ENCODE measurements at places on chromosomes 1 and 21.
A peak's percentile ranks its signal among the peaks of the same experiment; 100 is the strongest.

DNA sequence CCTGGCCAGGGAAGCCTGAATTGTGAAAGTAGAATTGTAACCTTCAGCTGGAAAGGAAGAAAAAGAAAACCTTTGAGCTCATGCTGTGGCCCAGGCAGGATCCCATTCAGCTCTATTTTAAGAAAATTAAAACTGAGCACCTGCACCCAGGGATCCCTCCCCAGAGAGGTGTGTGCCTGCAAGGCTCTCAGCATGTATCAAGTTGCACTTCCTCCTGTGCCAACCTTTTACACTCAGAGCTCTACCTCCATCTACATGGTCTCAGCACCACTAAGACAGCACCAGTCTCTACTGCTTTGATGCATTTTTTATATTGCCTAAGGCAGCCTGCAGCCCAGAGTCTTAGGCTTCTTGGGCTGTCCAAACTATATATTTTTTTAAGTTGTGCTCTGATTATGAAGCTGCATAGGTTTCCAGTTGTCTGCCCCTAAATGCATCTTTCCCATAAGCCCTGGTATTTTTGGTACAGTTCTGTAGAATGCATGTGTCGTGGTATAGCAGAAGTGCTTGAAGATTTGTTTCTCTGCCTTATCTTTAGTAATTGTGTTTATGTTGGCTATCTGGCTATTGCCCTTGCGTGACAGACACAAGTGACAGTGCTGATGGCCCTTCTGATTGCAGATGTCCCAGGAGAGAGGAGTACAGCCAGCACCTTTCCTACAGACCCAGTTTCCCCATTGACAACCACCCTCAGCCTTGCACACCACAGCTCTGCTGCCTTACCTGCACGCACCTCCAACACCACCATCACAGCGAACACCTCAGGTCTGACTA, 63.1 kb downstream of the PTPRC start:
- DNase-seq: no peak

DNA sequence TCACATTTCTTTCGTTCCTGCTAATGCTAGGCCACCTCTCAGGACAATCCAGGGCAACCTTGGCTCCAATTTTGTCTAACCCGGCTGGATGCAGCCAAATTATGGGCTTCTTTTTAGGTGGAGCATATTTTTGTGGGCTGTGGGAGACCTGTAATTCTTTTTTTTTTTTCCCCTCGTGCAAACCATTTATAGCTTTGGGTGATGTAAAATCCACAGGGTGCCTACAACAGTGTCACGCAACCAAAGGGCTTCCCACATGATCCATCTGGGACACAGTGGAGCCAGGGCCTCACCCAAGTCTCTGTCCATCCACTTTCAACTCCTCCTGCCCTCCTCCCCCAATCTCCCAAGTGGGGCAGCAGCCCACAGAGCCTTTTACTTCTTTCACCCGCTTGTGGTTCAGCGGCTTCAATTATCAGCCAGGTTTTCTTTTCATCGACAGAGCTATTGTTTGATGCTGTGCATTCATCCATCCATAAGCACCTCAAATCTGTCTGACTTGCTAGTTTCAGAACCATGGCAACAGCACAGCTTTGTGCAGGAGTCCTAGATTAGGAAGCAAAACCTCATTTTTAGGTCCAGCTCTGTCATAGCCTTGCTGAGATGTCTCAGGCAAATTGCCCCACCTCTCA, 10.0 kb upstream of the OVAAL start:
- DNase-seq: no peak

DNA sequence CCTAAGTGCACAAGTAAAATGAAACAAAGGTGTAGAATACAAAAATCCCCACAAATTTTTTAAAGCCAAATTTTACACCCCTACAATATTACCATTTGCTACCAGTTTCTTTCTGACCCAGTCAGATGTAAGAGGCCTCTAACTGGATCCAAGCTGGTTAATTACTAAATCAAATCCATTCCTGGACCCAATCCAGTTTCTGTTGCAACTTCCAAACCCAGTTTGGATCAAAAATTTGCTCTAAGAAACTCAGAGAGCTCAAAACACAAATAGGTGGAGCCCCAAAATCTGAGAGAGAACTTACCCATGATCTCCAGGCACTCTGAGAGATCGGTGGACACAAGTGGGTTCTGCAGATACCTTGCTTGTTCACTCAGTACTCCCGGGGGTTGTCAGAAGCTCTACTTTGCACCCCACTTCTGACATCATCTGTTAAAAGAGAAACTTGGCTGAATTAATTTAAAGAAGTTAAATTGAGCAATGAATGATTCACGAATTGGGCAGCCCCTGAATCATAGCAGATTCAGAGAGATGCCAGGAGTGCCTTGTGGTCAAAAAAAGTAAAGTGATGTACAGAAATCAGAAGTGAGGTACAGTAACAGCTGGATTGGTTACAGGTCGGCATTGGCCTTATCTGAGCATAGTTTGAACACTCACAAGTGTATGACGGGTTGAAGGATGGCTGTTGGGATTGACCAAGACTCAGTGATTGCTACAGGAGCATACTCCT, 448.0 kb downstream of the KCNT2 start:
- DNase-seq: peak; percentile 39

- no peak for DNase-seq
Observed at GRCh38 chr1:67558449-67559193, 126.4 kb upstream of the GADD45A start.

GRCh38 chr1:40844079-40844478, 18.1 kb downstream of the CITED4 start:
- DNase-seq: no peak

GRCh38 chr1:161511018-161511755, 5.9 kb downstream of the FCGR2A start:
- no peak for DNase-seq

DNA sequence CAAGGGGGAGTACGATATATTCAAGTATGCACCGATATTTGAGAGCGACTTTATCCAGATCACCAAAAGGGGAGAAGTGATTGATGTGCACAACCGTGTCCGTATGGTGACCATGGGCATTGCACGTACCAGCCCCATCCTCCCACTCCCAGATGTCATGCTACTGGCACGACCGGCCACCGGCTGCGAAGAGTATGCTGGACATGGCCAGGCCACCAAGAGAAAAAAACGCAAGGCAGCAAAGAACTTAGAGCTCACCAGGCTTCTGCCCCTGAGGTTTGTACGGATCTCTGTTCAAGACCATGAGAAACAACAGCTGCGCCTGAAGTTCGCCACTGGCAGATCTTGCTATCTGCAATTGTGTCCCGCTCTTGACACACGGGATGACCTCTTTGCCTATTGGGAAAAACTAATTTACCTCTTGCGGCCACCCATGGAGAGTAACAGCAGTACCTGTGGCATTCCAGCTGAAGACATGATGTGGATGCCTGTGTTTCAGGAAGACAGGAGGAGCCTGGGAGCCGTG, 16.5 kb downstream of the ATF3 start:
- DNase-seq: no peak

DNA sequence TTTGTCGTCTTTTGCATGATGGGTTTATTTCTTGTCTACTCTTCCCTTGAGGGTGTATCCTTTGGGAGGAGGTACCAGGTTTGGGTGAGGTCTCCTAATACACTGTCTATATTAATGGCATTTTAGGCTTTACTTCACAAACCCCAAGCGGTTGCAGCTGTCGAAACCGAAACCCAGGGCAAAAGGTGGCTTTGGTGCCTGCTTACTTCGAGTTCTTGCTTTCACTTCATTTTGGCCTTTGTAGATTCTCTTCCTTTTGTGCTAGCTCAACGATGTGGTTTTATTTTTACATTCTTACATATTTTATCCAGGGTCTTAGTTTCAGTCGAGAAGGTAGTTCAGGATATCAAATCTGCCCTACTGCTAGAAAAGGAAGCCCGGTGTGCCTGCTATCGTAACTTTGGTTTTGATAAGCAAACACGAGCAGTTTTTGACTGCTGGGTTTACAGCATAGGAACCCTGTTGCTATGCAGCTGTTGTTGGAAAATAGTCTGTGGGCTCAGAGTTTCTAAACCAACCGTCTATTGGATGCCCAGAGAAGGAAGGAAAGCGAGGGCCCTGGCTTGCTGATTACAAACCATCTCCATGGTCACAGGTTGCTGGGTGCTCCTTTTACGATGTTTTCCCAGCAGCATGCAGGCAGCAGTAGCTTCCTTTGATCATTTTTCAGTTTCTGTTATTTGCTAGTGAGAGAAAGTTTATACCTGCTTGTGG, 9.8 kb upstream of the TSPAN2 start:
- no peak for DNase-seq

- DNase-seq: no peak
Observed at GRCh38 chr1:32870615-32871363, at the start of gene FNDC5. FNDC5 (minus strand) TSS chr1:32870912.

DNA sequence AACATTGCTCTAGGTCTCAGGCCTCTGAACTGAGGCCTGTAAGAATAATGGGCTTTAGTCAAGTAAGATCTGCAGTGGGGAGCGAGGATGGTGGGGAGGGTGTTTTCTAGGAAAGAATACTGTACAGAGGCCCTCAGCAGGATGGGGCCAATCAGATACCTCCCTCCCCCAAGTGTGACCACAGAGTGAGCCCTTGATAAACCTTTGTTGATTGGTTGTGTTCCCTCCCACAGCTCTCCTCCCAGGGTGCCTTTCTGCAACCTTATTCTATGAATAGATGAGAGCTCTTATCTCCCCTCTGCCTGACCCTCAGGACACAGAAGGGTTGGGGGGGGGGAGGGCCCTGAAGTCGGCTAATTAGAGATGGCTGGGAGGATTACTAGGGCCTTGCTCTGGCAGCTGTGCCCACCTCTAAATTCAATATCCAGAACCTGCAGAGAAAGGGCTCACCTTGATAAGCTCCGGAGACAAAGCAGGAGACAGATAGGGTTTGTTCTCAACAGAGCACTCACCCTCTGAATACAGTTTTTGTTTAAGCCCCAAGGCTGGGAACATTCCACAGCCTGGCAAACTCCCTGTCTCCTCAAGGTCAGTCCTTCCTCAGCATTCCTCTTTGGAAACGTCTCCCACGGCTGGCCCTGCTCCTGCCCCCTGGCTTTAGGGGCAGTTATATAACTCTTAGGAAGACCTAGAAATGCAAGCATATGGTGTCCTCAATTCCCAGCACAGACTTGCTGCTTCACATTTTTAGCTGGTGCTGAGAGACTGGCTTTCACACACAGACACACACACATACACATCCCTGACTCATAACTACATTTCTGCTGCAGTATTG, 42.9 kb downstream of the ATP1A1 start:
- DNase-seq: no peak

- DNase-seq: no peak
Observed at GRCh38 chr1:40738831-40739230, 44.8 kb upstream of the KCNQ4 start.
